ENCODE measurements at places on chromosomes 12 and 14.

GRCh38 chr14:69987406-69988121 lies 108.3 kb downstream of the SMOC1 start:
- no peak for DNase-seq

GRCh38 chr12:713281-713875 lies 39.0 kb upstream of the WNK1 start:
- no peak for DNase-seq

GRCh38 chr12:72491426-72491825 lies 219.3 kb downstream of the TRHDE start:
- DNase-seq = no peak

- no peak for DNase-seq
These were observed at the start of gene HVCN1 for GRCh38 chr12:110688446-110689280. TSS of gene HVCN1 (minus strand) at chr12:110689115. CDS start at chr12:110683245, 5,870 bp downstream.

DNA sequence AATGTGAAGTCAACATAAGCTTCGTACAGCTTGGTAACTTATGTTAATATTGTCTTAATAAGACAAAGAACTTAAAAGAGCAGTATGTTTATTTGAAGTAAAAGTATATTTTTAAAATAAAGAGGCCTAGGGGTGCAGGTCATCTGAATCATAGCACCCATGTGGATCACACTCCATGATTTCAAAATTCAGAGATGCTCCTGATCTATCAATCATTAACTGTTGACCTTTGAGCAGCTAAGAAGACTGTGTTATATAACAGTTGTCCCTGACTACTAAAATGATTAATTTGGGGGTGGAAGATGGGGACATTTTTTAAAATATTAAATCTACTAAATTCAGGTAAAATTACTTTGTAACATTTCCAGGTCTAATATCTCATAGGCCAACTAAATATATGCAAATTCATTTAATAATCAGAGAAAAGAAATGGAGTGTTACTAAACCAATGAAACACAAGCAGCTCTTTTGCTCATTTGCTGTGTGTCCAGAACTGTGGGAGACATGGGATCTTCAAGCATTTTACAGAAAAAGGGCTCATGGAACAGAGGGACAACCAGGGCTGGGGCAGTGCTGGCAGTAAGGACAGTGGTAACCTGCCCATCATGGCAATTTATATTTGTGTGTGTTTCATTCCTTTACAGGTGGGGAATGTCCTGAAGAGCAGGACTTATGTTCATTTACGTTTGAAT lies 120.7 kb upstream of the PCED1B start:
- DNase-seq = no peak

DNA sequence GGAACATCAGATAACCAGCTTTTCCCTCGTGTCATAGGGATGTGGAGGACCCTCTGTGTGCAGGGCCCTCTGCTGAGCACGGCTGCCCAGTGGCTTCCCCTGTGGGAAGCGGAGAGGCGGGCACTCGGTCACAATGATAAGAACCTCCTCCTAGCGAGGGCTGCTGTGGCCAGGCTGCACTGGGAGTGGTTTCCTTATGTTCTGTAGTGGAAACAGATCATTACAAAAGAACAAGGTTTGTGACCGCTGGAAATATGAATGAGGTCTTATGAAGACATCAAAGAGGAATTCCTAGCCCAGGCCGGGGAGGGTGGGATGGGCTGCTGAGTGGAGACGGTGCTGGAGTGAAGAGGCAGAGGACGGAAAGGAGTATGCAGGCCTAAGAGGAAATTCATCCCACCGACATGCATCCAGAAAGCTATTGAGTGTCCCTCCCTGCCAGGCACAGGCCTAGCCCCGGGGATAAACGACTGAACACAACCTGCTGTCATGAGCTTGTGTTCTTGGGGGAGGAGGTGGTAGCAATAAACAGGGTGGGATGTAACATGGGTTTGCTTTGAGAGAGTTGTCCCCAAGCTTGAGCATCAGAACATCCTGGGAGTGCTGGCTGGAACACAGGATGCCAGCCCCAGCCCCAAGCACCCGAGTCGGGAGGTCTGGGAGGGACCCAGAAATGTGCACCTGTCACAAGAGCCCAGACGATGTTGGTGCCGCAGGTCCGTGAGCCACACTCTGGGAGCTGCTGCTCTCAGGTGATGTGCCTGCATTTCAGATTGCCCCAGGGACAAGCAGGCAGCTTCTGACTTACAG lies 37.5 kb downstream of the FZD10 start:
- DNase-seq = no peak

GRCh38 chr12:66011731-66012130 lies 118.8 kb downstream of the LLPH start:
- no peak for DNase-seq

DNA sequence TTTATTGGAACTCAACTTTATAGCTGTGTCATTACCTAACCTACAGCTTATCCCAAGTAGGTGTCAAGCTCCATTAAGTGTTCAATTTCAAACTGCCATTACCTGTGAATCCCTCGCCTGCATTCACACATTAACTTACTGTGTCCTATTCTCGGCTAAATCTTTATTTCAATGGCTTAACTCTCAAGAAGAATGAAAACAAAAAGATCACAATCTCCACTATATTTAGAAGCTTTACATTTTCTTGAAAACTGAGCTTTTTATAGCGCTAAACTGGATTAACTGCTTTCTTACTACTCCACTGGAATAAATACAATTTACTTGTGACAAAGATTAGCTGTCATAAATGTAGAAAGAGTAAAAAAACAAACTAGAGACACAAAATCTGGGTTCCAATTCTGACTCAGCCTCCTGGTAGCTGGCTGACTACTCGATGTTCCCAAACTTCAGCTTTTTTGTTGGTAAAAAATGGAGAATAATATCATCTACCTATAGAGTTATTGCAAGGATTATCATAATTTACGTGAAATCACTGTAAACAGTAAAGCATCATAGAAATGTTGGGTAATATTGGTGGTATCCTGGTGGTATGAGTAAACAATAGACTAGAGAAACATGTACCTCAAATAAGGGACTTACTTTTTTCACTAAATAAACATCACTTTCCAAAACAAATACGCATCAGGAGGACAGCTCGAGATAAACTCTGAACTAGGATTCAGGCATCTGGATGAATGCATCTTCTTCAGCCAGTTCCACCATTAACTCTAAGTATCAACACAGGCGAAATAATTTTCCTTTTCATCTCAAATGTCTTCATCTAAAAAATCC lies 1.7 kb downstream of the RALGAPA1 start:
- no peak for DNase-seq

DNA sequence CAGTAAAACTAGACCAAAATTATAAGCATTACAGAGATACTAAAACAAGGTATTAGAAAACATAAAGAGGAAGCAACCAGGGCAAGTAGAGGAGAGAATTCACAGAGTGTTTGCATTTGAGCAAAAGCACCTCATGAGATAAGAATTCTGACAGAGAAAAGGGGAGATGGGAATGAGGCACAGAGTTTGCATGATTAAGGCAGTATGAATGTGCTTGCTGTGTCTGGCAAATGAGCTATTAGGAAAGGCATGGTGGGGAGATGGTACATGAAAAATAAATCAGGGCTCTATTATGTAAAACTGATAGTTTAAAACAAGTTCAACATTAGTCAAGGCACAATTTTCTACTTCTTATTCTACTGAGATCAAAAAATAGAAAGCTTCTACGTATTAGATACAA lies 23.1 kb downstream of the GARIN6 start:
- DNase-seq = no peak

DNA sequence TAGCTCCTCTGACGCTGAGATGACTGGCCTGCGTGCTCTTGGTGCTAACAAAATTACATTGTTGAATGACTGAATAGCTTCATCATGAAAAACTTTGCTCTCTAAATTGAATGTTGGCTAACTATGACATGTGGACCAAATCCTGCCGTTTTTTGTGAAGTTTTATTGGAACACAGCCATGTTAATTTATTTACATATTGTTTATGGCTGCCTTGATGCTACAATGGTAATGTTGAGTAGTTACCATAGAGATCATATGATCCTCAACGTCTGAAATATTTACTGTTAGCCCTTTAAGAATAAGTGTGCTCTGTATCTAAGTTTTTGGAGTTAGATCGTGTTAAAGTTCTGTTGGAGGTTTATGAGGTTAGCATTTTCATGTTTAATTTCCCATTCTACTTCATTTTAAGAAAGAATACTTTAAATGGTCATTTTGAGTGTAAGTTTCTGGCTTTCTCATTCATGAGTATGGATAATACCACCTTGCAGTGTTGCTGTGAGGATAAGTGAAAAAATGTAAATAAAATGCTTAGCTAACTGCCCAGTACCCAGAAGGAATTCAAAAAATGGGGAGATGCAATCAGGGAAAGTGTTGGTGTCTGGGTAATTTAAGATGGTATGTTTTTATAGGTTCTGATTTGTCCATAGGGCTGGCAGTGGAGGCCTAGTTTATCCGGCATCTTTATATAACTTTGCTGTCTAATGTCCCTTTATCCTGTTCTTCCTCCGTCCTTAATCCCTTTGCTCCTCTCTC lies 35.3 kb downstream of the NUBPL start:
- DNase-seq = no peak

GRCh38 chr14:47277703-47278102 lies 397.7 kb downstream of the MDGA2 start:
- no peak for DNase-seq

DNA sequence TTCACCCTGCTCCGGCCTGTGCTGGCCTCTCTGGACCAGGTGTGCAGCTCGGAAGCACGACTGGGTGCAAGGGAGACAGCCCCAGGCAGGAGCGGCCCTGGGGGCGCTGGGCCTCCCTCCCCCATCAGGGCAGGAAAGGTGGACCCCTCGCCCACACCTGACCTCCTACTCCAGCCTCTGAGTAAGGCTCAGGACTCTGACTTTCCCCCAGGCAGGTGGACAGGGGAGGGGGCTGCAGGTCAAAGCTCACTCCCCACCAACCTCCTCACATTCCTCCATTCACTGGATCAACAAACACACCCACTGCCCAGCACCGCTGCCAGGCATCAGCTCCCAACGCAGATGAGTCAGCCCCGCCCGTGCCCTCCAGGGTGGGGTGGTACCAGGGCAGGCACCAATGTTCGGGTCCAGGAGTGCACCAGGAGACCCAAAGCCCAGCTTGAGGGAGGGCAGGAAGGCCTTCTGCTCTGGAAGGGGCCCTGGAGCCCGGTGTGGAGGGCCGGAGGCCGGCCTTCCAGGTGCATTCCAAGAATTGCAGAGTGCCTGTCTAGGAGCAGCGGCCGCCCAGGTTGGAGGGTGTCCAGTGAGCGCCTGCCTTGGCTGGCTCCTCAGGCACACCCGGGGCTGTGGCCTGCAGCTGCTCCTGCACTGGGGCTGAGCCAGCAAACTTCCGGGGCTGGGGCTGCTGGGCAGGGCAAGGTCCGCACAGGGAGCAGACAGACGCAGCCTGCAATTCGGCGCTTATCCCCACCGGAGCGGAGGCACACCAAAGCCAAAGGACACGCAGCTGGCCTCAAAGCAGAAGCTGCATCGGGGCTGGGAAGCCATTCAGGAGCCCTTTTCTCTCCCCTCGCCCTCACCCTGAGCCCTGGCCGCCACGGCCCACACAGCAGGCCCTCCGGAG lies 1.6 kb upstream of the INF2 start:
- no peak for DNase-seq

- DNase-seq = peak; percentile 81
These were observed 32.7 kb downstream of the DAD1 start for GRCh38 chr14:22556021-22556989.

- no peak for DNase-seq
These were observed 24.7 kb downstream of the HEATR5A start for GRCh38 chr14:31395572-31396205.

- DNase-seq = no peak
These were observed 106.2 kb upstream of the RPH3A start for GRCh38 chr12:112685321-112685720.

DNA sequence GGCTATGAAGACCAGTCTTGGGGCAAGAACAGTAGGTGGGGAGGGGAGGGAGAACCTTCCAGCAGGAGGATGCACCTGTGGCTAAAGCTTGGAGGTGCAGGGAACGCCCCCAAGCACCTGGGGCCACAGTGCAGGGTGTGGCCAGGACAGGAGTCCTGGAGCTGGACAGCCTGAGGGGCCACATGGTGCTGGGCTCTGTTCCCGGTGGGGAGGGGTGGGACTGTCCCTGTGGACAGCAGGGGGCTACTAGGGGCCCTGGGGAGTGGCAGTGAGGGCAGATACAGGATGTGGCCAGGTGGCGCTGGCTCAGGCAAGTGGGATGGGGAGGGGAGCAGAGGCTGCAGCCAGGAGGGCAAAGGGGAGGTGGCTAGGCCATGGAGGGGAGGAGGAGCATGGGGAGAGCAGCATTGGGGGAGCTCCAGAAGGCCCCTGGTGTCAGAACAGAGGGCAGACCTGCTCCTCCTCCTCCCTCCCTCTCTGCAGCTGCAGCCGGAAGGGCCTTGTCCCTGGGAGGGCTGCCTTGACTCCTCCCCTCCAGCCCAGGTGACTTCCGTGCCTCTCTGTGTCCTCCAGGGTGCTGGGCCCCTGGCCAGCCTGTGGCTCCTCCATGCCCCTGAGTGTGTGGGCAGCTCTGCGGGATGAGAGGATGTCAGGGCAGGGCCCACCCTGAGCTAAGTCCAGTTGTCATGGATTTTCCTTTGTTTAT lies 68.4 kb upstream of the DLK1 start:
- no peak for DNase-seq

- no peak for DNase-seq
These were observed 93.3 kb downstream of the DAAM1 start for GRCh38 chr14:59281609-59282377.

GRCh38 chr12:108239378-108239777 lies 99.7 kb downstream of the CMKLR1 start:
- DNase-seq = no peak

DNA sequence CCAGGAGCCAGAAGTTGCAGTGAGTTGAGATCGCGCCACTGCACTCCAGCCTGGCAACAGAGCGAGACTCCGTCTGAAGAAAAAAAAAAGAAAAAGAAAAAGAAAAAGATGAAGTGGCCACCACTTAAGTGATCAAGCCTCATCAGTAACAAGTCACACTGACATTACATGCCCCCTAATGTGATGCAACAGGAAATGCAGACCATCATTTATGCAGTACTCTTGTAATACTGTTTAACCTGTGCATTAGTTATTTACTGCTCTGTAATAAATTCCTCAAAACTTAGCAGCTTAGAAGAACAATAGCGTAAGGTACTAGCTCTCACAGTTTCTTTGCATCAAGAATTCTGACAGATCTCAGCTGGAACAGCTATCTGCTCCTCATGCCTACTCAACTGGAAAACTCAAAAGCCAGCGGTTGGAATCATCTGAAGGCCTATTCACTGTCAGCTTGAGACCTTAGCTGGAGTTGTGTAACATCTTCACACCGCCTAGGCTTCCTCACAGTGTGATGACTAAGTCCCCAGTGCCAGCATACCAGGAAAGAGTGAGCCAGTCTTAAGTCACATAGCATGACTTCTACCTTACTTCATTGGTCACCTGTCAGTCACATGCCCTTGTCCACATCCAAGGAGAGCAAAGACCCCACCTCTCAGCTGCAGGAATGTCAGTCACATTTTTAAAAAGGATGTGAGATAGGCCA lies 31.5 kb downstream of the EPS8 start:
- DNase-seq = peak; percentile 37

GRCh38 chr14:76690502-76691105 lies 70.7 kb upstream of the VASH1 start:
- no peak for DNase-seq
